Hematopoietic multipotent progenitor cell treated with erythropoietin and hydrocortisone succinate and interleukin-3 and kit ligand, for 15 days (in vitro differentiated cells): ENCODE measurements at places on chromosomes 16 and 17.

DNA sequence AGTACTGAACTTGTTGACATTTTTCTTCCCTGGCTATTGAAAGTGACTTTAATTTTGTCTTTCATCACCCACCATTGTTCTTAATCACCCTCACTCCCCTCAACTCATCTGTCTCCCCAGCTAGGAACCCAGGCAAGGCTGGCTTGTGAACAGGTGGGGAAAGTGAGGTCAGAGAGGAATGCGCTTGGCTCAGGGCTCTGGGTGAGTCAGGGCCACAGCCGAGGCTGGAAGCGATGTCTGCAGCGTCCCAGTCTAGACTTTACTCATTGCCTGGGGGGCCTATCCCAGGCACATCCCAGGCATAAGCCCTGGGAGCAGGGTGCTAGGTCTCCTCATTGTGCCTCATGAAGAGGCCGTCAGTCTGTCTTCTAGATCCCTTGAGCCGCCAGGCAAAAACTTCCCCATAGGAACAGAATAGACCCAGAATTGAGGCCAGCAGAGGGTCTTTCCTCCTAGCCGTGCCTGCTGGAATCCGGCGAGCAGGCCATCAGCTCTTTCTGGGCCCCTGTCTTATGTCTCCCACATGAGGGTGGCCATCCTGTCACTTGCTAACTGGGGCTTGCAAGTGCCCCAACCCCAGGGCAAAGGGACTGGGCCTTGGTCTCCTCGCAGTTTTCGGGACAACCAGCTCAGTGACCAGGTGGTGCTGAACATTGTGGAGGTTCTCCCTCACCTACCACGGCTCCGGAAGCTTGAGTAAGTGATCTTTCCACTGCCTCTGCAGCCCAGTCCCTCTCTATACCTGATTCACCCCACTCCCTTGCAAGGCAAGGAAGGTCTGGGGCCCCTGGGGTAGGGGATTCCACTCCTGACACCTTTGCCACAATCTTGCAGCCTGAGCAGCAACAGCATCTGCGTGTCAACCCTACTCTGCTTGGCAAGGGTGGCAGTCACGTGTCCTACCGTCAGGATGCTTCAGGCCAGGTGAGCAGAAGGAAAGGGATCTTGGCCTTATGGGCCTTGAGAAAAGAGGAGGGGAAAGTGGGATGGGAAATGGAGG is 40.1 kb downstream of the NLRC5 start:
- no peak for DNase-seq

GRCh38 chr17:81866440-81867169 is 4.5 kb downstream of the ARHGDIA start:
- DNase-seq, result no peak

DNA sequence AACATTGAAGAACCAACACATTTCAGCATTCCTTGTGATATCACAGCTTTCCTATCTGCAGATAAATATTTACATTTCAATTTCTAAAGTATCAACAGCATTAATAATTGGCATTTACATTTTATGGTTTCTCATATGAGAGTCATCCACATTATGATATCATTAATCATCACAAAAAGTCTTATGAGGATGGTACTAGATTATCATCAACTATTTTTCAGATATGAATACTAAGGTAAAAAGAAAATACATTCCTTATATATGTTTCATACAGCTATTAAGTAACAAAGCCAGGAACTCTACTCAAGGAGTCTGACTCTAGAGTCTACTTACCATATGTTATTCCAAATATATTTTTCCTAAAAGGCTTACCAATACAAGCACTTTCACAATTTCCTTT is 40.7 kb downstream of the ABCA5 start:
- DNase-seq, result no peak

DNA sequence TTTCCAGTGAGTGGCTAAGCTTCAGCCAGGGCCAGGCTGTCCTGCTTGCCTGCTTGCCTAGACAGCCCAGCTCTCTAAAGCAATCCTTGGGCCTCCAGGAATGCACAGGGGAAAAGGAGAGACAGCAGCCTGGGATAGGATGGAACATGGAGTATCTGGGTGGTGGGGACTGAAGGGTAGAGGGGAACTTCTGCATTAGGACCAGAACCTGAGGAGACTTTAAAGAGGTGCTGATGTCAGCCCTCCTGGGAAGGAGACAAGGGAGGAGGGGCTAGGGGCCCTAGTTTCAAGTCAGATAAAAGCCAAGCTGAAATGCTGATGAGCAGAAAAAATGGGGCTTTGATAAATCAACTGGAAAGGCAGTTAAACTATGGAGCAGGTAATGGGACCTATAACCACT is 1.8 kb downstream of the HOXB7 start:
- no peak for DNase-seq

GRCh38 chr17:21292867-21293830 is 8.6 kb downstream of the MAP2K3 start:
- DNase-seq, result peak; percentile 12

DNA sequence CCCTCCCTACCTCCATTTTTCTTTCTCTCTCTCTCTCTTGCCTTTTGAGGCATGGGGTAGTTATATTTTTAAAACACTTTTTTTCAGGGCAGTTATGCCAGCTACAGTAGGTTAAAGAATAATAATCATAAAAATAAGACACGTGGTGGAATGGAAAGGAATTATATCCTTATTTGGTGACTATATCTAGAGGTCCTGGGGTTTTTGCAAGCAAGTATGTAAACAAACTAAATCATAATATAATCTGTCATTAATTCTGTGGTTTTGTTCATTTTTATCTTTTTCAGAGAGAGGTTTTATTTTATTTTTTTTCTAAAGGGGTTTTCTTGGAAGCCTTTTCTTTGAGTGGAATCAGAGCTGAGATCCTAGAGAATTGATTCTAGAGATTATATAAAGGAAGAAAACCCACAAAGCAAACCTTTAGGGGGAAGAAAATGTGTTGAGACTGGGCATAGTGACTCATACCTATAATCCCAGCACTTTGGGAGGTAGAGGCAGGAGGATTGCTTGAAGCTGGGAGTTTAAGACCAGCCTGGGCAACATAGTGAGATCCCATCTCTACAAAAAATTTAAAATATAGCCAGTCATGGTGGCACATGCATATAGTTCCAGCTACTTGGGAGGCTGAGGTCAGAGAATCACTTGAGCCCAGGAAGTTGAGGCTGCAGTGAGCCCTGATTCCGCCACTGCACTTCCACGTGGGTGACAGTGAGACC is 53.2 kb downstream of the NQO1 start:
- DNase-seq, result no peak

DNA sequence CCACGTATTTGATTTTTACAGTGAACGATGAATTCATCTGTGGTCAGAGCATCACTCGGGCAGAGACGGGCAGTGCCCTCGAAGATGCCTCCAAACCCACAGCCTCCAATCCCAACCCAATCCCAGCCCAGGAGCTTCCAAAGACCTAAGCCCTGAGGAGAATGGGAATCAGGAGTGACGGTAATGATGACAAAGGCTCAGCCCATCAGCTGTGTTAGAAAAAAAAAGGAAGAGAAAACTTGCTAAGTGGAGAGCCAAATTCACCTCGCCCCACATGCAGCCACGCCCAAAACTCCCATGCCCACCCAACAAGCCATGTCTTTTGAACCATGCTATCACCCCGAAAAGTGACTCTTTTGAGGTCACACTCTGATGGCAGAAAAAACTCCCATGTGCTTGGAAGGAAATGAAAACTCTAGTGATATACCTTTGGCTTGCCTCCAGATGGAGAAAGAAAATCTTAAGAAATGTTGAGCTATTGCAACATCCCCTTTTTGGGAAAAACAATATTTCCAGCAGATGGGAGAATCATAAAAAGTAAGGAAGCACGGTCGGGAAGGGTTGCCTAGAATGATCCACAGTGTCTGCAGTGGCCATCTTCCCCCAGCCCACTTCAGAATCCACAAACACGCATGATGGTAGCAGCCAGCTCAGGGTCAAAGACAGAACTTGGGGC is 37.7 kb downstream of the XYLT1 start:
- no peak for DNase-seq

DNA sequence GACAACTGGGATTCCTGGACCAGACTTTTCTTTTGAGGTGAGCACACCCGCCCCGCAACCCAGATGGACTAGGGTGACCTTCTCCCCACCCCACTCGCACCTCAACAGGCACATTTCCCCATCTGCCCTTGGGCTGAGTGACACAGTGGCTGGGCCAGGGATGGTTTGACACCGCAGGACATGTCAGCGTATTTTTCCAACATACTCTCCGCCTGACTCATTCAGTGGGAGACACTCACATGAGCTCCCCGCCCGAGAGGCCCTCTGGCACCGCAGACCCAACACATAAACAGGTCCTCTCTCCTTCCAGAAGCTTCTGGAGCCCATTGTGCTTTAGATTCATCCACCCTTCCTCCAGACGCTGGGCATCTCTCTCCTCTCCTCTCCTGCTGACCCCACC is 69.4 kb downstream of the ZDHHC7 start:
- no peak for DNase-seq

DNA sequence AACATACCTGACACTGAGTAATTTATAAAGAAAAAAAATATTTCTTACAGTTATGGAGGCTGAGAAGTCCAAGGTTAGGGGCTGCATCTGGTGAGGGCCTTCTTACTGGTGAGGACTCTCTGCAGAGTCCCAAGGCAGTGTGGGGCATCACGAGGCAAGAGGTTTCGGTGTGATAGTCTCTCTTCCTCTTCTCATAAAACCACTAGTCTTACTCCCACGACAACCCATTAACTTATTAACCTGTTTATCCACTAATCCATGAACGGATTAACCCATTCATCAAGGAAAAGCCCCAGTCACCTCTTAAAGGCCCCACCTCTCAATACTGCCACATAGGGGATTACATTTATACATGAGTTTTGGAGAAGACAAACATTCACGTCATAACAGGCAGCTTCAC is 20.1 kb downstream of the CIITA start:
- no peak for DNase-seq

GRCh38 chr17:72175787-72176515 is 55.1 kb downstream of the SOX9 start:
- DNase-seq, result no peak

GRCh38 chr17:77451245-77451893 is 310.6 kb downstream of the SEC14L1 start:
- DNase-seq, result no peak

GRCh38 chr16:3047387-3047720 is 993 bp downstream of the MMP25 start:
- no peak for DNase-seq

- DNase-seq, result no peak
These were observed 56.4 kb upstream of the RBFOX3 start for GRCh38 chr17:79667121-79667715.

DNA sequence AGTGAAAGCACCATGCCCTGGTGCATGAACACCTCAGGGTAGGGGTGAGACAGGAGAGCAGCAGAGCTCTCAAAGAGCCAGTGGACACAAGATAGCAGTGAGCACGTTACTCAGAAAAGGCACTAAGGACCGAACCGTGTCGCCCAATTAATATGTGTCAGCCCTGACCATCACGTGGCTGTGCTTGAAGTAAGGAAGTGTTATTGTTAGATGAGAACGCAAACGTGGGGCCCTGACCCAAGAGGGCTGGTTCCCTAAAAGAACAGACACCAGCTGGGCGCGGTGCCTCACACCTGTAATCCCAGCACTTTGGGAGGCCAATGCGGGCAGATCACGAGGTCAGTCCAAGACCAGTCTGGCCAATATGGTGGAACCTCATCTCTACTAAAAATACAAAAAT is 16.3 kb downstream of the AXIN1 start:
- DNase-seq, result no peak

- DNase-seq, result no peak
These were observed 104.0 kb upstream of the CCL2 start for GRCh38 chr17:34151102-34151501.

GRCh38 chr16:25613931-25614330 is 77.8 kb upstream of the HS3ST4 start:
- DNase-seq, result no peak

- DNase-seq, result no peak
These were observed 213.9 kb downstream of the MRTFB start for GRCh38 chr16:14284930-14285512.

DNA sequence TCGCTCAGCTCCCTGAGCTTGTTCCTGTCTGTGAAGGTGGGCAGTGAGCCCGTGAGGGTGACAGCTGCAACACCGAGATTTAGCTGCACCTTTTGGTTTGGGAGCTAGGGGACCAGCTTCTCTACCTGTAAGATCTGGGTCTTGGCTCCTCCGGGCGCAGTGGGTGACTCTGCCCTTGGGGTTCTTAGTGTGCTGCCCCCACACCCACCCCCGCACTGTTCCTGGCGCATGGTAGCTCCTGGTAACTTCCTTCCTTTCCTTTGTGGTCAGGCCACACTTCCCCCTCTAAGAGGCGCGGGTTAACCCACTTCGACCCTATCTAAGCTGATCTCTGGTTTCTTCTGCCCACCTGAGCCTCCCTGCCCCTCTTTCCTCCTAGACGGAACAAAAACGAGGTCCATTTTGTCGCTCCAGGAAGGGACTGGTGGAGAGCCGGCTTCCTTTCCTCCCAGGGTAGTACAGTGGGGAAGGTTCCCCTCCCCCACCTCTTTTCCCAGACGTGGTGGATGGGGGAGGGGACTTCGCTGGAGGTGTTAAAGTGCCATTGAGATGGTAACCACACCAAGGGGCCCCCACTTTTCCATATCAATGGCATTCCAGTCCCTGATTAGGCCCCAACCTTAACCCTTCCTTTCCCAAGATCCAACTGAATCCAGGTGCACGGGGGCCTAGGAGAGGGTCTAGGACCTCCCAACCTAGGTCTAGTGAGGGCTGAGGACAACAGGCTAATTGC is 4.6 kb upstream of the CLDN9 start:
- DNase-seq, result no peak

DNA sequence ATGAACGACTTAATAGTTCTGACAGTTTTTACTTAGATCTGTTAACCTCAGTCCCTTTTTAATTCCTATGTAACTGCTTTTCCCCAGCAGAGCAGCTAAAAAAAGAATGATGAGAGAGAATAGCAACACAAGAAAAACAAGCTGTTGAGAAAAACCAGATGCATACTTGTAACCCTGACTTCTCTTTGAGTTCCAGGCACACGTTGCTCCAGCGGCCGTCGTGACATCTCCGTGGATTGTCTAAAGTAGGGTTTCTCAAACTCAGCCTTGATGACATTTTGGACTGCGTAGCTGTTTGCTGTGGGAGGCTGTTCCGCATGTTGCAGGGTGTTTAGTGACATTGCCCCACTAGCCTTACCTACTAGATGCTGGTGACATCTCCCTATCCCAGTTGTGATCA is 324.0 kb downstream of the SNX29 start:
- DNase-seq, result no peak

GRCh38 chr16:55437625-55438024 is 41.4 kb upstream of the MMP2 start:
- DNase-seq, result no peak

GRCh38 chr17:72031219-72031884 is 89.5 kb upstream of the SOX9 start:
- DNase-seq, result no peak

DNA sequence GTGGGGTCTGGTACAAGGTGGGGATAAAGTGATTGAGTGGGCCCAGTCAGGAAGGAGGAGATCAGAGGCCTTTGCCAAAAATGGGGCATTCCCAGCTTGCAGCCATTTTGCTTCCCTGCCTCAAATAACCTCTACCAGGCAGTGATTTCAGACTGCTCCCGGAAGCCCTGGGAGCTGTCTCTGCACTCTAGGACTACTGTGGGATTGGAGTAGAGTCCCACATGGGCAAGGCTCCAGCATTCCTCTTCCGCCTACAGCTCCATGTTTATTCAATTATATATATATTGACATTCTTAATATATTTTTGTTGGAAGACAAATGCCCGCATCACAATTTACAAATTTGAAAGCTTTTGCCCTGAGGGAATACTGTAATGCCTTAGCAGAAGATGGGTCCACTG is 13.5 kb downstream of the SUPT6H start:
- DNase-seq, result no peak
